ENCODE measurements at places on chromosomes 2 and 18. TPM values are rescaled to one million over a fixed set of nuclear protein-coding genes. Genes with fewer than 3 reads are reported as not detected.

HRH4 gene
- total RNA-seq = not detected

DNA sequence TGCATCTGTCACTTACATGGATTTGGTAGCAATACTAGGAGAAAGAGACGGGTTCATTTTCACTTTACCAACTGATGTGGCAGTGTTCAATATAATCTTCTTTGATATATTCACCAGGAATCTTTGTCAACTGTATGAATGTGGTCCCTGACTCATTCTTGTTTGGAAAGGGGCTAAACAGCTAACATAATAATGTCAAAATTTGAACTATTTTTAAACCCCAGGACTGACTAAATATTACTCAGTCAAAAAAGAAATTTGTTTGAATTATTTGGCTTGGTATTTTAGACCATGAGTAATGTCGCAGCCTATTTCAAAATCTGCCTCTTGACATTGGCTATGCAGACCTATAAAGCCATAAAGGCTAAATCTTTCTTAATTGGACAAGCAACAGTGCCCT is 413.7 kb upstream of the RGPD4 start:
- peak; percentile 38 for DNase-seq

GRCh38 chr2:51013079-51013932 is 18.6 kb downstream of the NRXN1 start:
- no peak for DNase-seq

DNA sequence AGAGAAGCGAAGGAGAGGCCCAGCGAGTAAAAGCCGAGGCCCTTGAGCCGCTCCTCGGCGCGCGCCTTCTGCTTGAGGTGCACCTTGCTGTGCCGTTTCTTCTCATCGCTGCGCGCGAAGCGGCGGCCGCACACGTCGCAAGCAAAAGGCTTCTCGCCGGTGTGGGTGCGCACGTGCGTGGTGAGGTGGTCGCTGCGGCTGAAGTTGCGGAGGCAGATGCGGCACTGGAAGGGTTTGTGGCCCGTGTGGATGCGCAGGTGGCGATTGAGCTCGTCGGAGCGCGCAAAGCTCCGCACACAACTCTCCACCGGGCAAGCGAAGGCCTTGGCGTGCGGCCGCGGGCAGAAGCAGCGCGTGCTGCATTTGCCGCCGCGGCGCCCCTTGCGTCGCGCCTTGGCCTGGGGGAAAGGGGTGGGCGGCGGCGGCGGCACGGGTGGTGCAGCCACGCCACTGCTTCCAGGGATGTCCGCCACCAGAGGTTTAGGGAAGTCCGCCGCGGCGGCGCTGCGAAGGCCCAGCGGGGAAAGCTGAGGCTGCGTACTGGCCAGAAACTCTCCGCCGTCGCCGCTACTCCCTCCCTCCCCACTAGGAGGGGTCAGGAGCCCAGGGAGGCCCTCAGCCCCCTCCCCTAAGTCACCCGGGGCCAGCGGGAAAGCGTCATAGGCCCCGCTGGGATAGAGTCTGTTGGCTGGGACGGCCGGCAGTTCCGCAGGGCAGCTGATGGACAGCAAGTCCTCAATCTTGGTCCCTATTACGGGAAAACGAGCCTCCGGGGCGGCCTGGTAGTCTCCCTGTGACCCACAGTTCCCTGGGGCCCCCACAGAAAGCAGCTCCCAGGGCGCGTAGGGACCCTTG is 1.7 kb downstream of the EGR4 start:
- no peak for DNase-seq

RGPD5 gene
- 9.2 TPM for total RNA-seq

NFU1 gene
- 32.8 TPM for total RNA-seq

GRCh38 chr2:124104914-124105313 is 79.8 kb downstream of the CNTNAP5 start:
- no peak for DNase-seq

DNA sequence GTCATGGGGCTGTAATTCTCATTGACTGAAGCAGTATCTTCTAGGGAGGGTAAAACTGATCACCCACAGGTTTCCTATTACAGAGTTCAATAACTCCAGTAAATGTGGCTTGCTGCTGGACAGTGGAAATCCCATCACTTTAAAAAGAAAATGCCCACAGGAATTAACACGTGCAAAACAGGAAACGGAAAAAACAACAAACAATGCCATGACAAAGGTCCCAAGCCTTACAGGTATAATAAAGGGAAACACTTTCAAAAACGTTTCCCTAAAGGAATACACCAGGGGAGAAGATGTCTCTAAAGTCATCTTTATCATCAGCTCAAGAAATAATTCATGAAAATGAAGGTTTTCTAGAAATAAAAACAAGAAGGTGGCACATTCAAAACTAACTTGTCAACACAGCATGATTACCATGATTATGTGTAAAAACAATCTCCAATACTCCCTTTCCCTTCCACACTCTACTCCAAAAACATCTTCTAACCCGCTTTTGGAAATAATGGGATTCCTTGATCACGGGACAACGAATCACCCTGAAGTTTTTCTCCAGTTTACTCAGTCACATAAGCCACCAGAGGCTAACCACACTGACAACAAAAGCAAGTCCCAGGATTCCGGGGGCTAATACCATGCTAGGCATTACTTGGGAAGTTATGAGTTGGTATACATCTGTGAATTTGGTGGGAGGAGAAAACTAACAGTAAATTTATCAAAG is 167.9 kb downstream of the TCF4 start:
- peak; percentile 72 for DNase-seq

DNA sequence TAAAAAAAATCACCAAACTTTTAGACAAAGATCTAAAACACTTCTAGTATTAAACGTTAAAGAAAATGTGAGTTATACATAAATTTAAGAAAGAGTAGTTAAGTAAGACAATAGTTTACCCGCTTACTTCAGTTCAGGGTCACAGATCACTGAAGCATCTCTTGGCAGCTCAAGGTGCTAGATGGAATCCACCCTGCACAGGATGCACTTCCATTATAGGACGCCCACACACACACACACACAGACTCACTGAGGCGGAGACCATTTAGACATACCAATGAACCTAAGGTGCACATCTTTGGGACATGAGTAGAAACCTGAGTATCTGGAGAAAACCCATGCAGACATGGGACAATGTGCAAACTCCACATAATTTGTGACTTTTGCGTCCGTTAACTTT is 630.6 kb upstream of the ZNF804A start:
- no peak for DNase-seq

- DNase-seq = peak; percentile 31
Measured at GRCh38 chr2:60764736-60765534, 8.9 kb downstream of the PAPOLG start.

HOXD12 gene
- 0.12 TPM for total RNA-seq

REG3A gene
- not detected for total RNA-seq
